ENCODE measurements at places on chromosomes 7 and 10.

DNA sequence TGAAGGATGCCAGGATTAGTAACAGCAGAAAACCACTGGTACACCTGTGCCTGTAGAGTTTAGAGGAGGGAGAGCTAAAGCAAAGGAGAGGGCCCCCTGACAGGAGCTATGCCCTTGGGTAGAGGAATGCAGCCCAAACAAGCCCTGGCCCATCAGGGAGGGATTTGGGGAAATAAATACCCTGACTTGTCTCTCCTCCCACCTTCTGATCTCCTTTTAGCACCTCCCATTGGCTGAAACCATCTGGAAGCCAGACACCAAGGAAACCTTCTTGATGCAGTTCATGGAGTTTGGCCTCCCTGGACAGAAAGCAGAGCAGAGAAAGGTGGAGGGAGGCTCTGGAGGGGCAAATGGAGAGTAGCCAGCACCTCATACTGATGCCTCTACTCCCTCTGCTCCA is 45.3 kb downstream of the ADRA2A start:
- peak; percentile 12 for DNase-seq

DNA sequence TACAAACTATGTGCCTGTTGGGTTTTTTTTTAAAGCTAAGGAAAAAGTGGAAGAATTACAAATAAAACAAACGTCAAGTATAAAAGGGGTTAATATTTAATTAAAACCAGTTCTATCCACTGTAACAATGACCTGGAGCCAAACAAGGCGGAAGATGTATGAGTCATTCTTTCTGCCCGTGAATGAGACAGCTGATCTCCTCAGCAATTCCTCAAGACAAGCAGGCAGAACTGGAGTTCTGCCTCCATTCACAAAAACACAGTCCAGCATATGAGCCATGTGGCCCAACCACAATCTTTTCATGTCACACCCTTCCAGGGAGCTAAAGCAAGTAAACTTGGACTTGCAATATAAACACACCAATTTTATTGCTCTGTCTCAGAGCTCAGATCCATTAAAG is 8.4 kb downstream of the ETV1 start:
- no peak for DNase-seq

GRCh38 chr7:602341-603141 is 82.9 kb upstream of the PDGFA start:
- DNase-seq: no peak

- DNase-seq: peak; percentile 15
These were observed 158.3 kb upstream of the PPP2R2D start for GRCh38 chr10:131742500-131742951.

GRCh38 chr7:82221152-82221674 is 222.4 kb downstream of the CACNA2D1 start:
- no peak for DNase-seq

DNA sequence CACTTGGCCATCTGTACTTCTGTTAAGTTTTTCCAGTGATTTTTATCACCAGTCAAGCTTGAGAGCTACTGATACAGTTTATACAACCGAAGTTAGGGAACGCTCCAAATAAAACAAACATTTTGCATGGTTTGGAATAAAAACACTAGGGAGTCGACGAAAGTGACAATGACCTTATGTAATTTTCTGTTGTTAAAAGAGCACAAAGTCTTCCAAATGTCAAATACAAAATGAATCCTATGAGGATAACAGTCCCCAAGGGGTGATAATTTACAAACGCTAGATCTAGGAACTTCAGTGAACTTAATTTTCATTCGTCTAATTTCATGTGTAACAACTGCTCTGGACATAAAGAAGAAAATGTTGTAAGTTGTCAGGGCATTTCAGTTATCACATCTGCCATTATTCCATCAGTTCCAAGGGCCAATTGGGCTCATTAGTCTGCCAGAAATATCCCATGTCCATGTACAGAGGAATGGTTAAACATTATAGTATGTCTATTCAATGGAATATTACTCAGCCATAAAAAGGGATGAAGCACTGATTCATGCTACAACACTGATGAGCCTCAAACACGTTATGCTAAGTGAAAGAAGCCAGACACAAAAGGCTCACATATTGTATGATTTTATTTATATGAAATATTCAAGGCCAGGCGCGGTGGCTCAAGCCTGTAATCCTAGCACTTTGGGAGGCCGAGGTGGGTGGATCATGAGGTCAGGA is 38.0 kb upstream of the CYTH3 start:
- DNase-seq: no peak

- DNase-seq: no peak
These were observed 11.1 kb upstream of the ACSL5 start for GRCh38 chr10:112362833-112363232.

DNA sequence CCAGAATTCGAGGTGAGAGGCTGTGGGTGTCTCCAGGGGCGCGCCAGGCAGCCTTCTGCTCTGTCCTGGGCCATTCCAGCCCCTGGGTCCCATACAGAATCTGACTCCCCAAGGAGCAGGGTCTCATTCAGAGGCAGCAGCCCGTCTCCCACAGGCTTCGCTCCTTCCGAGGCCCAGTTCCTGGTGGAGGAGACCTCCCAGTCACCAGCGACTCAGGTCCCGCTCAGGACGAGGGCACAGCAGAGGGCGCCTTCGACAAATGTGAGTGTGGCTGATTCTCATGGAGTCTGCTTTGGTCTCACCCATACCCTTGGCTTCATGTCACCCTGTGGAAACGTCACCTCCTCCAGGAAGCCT is 81.8 kb upstream of the GPR26 start:
- DNase-seq: peak; percentile 62

GRCh38 chr10:121096617-121097431 is 245.7 kb downstream of the WDR11 start:
- DNase-seq: no peak

DNA sequence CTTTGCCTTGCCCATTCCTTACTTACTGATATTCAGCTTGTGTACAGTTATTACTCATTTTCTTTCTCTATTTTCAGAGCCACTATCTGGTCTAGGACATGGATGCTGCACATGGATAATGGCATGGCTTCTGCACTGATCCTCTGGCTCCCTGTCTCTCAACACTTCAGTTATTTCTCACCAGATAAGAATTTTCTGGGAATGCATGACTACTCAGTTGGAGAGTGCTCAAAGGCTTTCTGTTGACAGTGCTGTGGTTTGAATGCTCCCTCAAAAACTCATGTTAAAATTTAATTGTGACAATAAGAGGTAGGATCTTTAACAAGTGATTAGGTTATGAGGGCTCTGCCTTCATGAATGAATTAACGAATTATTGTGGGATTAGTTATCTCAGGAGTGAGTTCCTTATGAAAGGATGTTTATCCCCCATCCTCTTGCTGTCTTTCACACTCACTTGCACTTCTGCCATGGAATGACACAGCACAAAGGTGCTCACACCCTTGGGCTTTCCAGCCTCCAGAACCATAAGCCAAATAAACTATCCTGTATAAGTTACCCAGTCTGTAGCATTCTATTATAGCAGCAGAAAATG is 16.1 kb upstream of the PIK3CG start:
- no peak for DNase-seq

DNA sequence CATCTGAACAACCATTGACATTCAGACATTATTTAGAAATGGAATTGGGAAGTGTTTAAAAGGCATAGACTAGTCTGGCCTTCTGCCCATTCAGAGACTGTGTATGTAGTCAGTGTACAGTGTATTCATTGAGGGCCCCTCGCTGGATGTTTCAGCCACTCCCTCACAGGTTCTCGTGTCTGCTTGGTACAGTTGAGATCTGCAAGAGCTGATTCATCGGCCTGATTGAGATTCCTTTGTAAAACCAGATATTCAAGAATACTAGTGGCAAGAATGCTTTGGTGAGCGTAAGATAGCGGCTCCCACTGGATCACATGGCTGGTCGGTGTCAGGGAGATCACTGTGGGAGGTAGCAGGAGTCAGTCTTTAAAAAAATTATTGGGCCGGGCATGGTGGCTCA is 119.5 kb downstream of the TCF7L2 start:
- DNase-seq: no peak

- no peak for DNase-seq
These were observed 589.3 kb downstream of the DNAJB6 start for GRCh38 chr7:157926107-157926506.

DNA sequence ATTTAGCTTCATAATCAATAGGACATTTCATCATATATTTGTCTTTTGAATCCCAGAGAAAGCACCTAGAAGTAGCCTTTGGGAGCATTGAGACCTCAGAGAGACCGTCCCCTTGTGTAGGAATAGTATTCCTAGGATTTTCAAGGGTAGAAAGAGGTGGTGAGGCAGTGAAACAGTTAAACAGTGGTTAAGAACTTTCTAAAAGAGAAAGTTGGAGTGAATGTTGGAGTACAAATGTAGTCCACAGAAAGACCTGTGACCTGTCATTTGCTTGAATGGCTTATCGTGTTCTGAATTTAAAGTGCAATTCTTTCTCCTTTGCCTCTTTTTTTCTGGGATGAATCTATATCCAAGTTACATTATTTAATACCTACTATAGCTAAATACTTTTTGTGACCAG is 30.0 kb downstream of the GBF1 start:
- DNase-seq: no peak

GRCh38 chr7:117134411-117134810 is 181.1 kb downstream of the ST7 start:
- no peak for DNase-seq

DNA sequence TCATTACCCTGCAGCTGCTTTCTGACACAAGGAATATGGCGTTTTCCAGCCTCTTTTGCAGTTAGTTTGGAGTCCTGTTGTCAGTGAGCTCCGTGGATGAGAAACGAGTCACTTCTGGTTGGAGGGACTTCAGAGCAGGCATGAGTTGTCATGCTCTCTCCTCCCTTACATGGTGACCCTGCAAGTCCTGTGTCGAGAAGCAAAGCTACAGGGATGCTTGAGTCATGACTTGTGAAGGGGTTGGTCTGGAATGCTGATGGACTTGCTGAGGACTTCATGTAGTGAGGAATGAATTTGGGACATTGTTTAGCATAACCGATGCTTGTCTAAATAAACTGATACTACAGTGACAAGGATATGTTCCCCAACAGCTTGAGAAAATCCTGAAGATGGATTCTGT is 108.8 kb downstream of the ADCYAP1R1 start:
- DNase-seq: no peak

DNA sequence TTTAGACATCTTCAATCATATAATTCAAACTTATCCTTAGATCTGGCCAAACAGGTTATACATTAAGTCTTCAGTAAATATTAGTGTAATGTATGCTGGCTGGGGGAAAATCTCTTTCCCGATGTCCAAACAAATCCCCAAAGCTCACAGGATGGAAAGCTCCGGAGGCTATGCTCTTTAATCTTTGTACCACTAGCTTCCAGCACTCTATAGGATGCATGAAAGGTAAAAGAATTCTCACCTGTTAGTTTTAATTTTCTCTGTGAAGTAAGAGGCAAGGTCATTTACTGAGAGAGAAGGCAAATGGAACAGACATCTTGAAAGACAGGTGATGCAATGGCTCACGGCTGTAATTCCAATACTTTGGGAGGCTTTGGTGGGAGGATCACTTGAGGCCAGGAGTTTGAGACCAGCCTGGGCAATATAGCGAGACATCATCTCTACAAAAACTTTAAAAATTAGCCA is 99.8 kb upstream of the KIF5B start:
- DNase-seq: no peak

DNA sequence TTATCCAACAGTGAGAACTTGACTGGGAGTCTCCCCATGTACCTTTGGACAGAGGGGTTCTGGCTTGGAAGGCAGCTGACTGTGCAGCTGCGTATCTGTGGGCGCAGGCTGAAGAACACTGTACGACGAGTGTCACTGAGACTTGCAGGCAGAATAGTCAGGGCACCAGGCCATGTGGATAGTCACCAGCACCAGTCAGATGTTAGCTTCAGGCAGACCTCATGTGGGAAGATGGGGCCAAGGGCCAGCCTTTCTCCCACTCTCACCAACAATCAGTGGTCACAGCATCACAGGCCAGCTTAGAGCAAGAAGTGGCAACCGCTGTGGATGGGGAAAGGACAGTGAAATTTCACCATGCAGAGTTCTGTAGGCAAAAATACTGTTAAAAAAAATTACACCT is 43.4 kb upstream of the GJD4 start:
- no peak for DNase-seq

DNA sequence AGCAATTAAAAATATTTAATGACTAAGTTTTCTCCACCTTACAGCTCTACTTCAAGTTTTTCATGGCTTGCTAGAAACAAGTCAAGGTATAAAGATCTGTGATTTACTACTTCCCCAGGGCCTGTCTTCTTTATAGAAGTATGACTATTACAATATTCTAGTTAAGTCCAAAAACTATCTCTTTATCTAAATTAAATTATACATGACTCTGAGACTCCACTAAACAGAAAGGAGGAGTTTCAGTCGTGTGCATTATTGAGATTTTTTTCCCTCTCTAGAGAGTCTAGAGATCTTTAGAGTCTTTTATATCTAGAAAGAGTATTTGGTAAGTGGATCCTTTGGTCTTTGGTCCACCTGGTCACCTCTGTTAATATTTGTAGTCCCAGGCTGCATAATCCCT is 100.7 kb downstream of the SEMA3E start:
- DNase-seq: no peak

DNA sequence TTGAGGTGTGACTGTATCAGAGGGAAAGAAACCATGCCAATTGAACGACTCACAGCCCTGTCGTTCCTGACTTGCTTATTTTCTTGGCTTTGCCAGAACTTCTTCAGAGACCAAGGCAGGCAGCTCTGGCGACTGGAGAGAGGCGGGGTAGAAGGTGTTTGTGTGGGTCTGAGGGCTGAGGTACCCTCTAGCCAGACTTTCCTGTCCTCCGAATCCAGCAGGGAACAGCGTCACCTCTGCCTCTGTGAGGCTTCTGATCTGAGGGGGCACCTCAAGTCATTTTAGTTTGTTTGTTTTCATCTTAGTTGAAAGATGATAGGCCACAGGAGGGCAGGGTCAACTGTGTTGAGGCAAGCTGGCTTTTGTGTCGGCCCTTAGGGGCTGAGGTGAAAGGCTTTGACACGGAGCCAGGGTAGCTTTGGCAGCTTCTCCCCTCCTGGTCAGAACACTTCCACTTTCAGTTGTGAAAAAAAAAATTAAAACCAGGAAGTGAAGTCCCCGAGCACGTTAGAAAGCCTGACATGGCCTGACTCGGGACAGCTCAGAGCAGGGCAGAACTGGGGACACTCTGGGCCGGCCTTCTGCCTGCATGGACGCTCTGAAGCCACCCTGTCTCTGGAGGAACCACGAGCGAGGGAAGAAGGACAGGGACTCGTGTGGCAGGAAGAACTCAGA is 1.9 kb downstream of the ACSL5 start:
- no peak for DNase-seq

GRCh38 chr7:25807086-25807611 is 344.8 kb upstream of the NFE2L3 start:
- DNase-seq: no peak

GRCh38 chr10:87675396-87676376 is 16.0 kb downstream of the PAPSS2 start:
- DNase-seq: no peak

DNA sequence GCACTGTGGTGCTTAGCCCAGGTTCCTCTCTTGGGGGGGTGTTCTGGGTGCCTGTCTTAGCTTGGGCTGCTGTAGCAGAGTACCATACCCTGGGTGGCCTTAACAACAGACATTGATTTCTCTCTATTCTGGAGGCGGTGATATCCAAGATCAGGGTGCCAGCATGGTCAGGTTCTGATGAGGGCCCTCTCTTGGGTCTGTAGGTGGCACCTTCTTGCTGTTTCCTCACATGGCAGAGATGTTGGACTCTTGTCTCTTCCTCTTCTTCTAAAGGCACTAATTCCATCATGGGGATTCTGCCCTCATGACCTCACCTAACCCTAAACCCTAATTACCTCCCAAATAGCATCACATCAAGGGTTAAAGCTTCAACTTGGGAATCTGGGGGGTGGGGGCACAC is 19.9 kb upstream of the CRHR2 start:
- peak; percentile 41 for DNase-seq

Measured in H9 (cell line).